AG04450 (cell line): ENCODE measurements at places on chromosomes 1 and 21. TPM values are rescaled to one million over a fixed set of nuclear protein-coding genes. Genes with fewer than 3 reads are reported as not detected.
A peak's percentile ranks its signal among the peaks of the same experiment; 100 is the strongest.

GRCh38 chr1:66253330-66253921 lies 280.5 kb upstream of the SGIP1 start:
- peak; percentile 52 for DNase-seq

PADI4 gene
- not detected in 2 replicates for polyA plus RNA-seq

GRCh38 chr1:33616780-33617179 lies 144.3 kb downstream of the ZSCAN20 start:
- no peak for DNase-seq

ETV3L gene
- polyA plus RNA-seq, result 0.04 and 0.07 TPM in 2 replicates

LINGO4 gene
- polyA plus RNA-seq, result not detected in 2 replicates

S100A9 gene
- polyA plus RNA-seq, result not detected in 2 replicates

GRCh38 chr1:218425647-218426342 lies 80.7 kb downstream of the TGFB2 start:
- DNase-seq, result peak; percentile 27

DNA sequence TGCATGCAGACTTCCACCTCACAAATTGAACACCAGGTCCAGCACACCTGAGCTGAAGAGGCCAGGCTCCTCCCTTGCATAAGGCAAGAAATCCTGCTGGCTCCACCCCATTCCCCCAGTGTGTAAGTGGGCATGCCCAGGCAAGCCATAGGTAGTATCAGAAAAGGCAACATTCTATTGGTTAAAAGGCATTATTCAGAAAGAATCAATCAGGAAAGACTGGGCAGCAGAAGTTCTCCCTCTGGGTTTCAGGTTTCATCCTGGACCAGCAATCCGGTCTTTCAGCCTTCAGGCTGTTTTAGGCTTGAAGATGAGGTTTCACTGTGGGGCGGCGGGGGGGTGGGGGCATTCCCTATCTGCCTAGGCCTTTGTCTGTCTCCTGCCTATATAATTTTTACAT lies 42.0 kb upstream of the LHX8 start:
- DNase-seq, result no peak

FLG gene
- polyA plus RNA-seq, result not detected in 2 replicates

- DNase-seq, result no peak
These were observed 109.9 kb downstream of the LYPLAL1 start for GRCh38 chr1:219283541-219283940.

- no peak for DNase-seq
These were observed 223.9 kb downstream of the S1PR1 start for GRCh38 chr1:101460739-101461138.

ST6GALNAC3 gene
- polyA plus RNA-seq, result 1.9 and 2.1 TPM in 2 replicates

DNA sequence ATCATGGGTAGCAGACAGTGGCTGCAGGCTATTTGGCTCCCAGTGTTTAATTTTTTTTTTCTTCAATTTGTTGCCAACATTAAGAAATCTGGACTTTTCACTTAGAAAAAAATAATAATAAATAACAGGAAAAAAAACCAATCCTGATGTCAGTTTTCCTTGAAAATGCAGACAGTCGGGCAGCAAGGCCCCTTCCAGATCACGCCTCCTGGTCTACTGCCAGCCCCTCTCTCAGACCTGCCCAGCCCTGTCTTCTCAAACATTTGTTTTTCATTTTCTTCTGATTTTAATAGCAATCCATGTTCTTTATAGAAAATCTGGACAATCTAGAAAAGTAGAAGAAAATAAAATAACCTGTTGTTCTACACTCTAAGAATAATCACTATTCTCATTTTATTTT lies 15.5 kb downstream of the IFNGR2 start:
- DNase-seq, result no peak

DNA sequence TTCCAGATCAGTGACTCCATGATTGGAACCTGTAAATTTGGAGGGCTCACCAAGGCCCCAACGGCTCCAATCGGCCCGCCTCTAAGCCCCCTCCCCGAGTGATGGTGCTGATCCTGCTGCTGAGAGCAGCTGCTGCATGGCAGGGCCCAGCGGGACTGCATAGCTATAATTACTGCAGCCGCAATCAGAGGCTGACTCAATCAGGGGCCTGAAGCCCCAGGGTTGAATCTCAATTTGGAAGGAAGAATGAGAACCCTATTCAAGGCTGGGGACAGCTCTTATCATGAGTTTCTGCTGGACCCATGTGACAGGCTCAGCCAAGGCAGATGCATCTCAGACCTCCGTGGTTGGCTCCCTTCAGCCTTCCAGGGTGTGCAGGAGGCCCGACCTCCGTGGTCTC lies 42.8 kb upstream of the MAGOH start:
- DNase-seq, result no peak

DNA sequence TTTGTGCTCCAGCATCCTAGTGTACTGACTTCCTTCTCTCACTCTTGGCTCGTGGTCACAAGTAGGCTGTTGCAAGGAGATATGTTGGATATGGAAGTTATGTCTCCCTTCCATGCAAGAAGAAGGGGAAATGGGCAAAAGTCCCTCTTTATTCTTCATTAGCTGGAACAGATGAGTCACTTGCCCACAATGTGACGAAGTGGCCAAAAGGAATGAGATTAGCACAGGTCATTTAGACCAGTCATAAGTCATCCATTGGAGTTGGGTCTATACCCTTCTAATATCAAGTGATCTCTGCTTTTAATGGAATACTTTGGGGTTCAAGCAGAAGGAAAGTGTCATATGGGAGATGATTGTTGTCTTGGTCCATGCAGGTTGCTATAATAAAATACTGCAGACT lies 91.2 kb upstream of the NGF start:
- DNase-seq, result no peak

DNA sequence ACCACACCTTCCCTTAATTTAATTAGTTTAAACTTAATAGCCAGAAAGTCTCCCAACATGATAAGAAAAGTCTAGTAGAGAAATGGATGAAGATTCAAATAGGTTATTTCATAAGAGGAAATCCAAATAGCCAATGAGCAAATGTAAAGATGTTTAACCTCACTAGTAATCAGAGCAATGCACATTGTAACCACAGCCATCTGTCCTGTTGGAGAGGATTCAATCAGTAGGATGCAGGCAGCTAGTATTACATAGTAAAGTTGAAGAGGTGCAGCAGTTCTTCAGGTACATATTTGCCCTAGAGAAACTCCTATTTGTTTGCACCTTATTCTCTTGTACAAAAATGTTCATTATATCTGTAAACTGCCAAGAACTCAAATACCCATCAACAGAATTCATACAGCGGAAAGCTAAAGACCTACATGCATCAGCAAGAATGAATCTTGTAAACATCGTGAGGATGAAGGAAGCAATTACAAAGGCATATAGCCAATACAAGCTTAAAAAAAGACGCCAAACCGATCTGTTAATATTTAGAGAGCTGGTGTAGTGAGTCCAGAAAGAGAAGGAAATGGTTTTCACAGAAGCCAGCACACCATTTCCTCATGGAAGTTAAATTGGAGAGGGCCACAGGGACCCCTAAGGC lies 27.9 kb downstream of the DIP2A start:
- DNase-seq, result peak; percentile 13

- no peak for DNase-seq
These were observed 13.9 kb downstream of the CXADR start for GRCh38 chr21:17526776-17527175.

DNA sequence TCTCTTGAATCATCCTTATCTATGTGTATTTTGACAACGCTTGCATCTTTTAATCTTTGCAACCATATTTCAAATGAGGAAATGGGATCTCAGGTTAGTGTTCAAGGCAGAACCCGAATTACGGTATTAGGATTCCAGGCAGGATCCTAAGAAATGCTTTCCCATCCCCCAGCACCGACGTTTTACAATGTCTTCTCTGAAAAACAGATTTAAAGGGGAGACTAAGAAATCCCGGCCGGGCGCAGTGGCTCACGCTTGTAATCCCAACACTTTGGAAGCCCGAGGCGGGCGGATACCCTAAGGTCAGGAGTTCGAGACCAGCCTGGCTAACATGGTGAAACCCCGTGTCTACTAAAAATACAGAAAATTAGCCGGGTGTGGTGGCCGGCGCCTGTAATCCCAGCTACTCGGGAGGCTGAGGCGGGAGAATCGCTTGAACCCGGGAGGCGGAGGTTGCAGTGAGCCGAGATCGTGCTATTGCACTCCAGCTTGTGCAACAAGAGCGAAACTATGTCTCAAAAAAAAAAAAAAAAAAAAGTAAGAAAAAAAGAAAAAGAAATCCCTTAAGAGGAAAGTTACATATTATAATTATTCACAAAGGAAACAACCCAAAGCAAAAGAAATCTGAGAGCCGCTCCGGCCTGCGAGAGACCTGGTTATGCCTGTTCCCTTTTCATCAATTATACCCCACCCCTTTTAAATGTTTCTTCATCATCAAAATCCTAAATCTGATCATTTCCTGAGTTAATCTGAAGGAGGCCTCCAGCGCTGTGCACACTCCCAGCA lies 801 bp upstream of the GORAB start:
- no peak for DNase-seq

GRCh38 chr1:246582301-246583055 lies 16.2 kb downstream of the CNST start:
- DNase-seq, result no peak

DNA sequence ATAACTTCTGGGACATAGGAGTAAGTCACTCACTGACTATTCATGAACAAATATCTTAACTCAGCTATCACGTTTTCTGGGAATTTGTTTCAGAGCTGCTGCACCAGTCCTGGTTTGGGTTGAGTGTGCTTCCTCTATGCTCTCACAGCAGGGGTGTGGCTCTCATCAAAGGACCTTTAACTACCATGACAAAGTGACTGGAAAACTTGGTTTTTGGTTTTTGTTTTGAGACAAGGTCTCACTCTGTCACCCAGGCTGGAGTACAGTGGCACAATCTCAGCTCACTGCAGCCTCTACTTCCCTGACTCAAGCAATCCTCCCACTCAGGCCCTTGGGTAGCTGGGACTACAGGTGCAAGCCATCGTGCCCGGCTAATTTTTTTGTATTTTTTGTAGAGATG lies 4.1 kb downstream of the ILDR2 start:
- no peak for DNase-seq

- DNase-seq, result no peak
These were observed 46.1 kb upstream of the FBXO28 start for GRCh38 chr1:224067621-224068457.

DNA sequence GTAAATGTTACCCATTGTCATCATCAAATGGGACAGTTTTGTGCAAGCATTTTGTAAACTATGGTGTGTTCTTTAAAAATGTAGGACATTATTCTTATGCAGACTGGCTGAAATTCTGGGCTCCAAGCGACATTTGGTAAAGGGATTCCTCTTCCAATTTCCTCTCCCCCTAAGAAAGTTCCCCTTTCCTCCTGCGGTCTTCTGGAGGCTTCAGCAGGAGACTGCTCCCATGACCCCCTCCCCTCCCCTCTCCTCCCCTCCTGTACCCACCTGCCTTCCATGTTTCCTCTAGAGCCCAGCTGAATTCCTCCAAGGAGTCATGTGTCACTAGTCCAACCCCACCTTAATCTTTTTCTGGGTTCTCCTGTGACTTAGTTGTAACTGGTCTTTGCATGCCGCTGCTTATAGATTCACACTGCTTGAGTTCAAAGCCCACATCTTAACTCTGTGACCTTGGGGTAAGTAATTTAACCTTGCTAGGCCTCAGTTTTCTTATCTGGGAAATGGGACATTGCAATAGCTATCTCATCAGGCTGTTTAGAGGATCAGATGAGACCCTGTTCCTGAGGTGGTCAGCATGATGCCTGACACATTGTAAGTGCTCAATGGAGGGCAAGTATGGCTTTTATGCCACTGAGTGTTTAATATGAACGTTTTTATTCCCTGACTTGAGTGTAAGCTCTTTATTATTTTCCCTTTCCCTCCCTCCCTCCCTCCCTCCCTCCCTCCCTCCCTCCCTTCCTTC lies 69.9 kb upstream of the WDR26 start:
- no peak for DNase-seq

GRCh38 chr1:51761351-51761750 lies 117.2 kb downstream of the NRDC start:
- DNase-seq, result no peak

- no peak for DNase-seq
These were observed 29.7 kb downstream of the TRIM11 start for GRCh38 chr1:228376651-228377631.

LAMC2 gene
- 1.5 and 1.6 TPM in 2 replicates for polyA plus RNA-seq

DNA sequence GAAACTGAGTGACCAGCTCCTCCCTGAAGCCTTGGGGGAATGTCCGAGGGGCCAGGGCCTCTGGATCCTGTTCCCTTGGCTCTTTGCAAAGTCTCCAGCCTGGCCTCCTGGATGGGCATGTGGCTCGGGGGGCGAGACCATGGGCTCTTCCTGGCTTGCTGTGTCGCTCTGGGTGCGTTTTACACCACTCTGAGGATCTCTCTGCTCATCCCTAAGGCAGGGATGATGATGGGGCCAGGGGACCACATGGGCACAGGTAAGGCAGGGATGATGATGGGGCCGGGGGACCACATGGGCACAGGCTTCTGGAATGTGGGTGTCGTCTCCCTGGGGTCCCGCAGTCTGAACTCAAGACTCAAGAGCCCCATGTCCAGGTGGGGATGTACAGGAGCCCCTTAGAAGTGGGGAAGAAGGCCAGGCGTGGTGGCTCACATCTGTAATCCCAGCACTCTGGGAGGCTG lies 17.7 kb downstream of the TP73 start:
- no peak for DNase-seq

GRCh38 chr1:214997685-214998084 lies 84.9 kb upstream of the KCNK2 start:
- DNase-seq, result no peak

CFHR5 gene
- polyA plus RNA-seq, result not detected in 2 replicates

LMNA gene
- polyA plus RNA-seq, result 365 and 382 TPM in 2 replicates

- DNase-seq, result no peak
These were observed 182.0 kb downstream of the DYRK1A start for GRCh38 chr21:37548521-37548981.

DNA sequence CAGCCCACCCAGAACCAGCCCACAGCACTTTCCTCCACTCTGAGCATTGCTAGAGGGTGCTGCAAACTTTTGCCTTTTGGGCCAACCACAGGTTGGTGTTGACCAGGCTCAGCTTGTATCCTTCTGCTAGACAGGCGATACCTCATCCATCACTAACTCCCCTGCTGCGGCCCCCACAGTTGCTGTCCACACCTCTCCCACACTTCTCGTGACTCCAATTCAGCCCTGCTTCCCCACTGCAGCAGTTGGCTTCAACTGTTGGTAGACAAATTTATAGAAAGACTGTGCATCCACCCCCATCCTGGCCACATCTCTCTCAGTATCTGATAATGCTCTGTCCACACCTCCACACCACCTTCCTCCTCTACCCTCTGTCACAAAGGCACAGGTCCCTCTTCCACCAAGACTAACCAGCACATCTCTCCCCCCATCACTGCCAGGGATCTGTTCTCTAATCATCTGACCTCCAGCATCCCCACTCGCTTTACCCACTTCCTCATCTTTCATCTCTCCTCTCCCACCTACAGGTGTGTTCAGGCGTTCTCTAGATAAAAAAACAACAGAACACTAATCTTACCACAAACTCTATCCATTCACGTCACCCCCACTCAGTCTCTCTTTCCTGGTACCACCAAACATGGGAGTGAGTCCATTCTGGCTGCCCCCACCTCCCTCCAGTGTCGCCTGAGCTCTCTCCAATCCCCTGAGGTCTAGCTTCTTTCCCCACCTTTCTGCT lies 15.8 kb upstream of the SLC25A44 start:
- DNase-seq, result no peak

DNA sequence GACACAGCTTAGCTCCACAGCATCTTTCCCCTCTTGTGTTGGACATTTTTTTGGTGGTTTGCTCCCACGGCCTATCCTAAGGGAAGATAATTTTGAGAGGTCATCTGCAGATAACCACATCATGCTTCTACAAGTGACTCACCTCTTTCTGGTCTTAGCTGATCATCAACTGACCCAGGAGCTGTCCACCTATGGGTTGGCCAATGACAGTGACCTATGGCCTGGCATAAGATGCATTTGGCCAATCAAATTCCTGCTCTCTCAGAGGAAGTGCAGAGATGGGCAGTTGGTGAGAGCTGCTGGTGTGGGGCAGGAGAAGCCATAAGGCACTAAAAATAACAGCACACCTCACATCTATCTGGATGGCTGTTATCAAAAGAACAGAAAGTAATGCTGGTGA lies 100.0 kb upstream of the CLDN14 start:
- no peak for DNase-seq
